Stimulated activated CD4-positive, alpha-beta T cell treated with anti-CD3 and anti-CD28 coated beads, TNF-alpha, amount 100 ng/mL, for 1 hour (primary cell): ENCODE measurements at places on chromosomes 6 and 20.

GRCh38 chr6:154815938-154816820 is 83.0 kb downstream of the SCAF8 start:
- DNase-seq: no peak

DNA sequence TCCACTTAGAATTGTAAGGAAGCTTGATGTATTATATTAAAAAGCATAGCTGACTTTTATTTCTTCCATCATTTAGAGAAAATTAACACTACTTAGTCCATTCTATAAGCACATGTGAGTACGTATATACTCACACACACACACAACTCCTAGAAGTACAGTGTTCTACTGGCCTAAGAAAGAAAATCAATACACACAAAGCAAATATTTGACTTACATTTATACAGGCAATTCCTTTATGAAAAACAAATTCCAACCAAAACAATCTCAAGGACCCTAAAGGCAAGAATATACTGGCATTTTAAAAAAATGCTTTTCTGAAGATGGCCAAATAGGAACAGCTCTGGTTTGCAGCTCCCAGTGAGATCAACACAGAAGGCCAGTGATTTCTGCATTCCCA is 71.9 kb downstream of the NRSN1 start:
- DNase-seq: no peak

- no peak for DNase-seq
Measured at GRCh38 chr20:46545077-46545826, 5.2 kb downstream of the OCSTAMP start.

DNA sequence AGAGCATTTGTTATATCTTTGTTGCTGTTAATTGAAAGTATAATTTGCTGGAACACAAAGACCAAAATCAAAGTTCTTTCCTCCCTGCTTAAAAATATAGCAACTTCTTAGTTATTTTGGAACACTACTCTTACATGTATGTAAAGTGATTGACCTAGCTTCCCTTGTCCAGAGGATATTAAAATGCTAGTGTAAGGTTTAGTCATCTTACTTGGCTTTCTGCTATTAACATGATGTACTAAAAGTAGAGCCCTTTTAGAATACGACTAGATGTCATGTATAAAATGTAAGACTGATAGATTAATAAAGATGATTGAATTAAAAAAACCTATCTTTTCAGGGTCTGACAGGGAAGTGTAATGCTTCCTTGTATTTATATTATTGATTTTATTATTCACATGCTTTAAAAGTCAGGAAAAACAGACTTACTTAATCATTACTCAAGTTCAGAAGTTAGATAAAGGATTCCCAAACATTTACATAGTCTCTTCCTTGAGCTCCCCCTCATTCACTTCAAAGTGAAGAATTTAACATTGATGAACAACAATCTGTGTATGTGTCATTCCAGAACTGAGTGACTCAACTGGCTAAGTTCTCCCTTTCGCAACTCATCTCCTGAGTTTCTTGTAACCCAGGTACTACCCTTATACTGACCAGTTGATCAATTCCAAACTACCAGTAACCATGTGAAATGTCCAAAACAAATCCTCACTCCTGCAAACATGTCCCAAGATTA is 50.9 kb downstream of the BTBD9 start:
- no peak for DNase-seq

DNA sequence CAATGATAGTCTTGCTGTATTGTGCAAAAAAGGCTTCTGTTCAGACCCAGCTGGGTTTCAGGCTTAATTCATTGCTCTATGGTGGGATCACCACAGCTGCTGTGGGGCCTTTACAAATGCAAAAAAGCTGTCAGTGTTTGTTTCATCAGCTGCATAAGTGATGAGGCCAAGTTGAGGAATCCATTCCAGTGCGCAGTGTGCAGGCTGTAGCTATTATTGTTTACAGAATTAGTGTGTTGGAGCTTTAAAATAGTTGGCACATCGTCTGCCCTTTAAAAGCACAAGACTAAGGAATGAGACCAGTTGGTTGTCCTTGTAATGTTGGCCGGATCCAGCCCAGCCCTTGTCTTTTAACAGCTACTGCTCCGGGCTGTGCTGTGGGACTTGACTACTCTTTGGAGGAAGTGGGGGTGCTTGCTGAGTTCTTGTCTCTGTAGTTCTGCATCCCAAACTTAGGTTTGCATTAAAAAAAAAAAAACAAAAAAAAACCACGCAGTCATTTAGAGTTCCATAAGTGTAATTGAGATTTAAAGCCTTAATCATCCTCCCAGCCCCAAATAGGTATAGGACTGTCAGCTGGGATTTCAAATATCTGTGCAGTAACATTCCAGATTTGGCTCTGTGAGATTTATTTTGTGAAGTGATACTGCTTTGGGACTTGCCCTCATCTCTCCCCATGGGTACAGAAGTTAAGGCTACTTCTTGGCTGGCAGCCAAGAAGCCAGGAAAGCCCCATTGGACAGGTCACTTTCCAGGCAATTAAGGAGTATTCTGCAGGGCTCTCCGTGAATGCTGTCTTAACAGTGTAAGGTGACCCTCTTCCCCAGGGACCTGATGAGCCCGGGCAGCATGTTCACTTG is 19.3 kb downstream of the JARID2 start:
- DNase-seq: no peak

DNA sequence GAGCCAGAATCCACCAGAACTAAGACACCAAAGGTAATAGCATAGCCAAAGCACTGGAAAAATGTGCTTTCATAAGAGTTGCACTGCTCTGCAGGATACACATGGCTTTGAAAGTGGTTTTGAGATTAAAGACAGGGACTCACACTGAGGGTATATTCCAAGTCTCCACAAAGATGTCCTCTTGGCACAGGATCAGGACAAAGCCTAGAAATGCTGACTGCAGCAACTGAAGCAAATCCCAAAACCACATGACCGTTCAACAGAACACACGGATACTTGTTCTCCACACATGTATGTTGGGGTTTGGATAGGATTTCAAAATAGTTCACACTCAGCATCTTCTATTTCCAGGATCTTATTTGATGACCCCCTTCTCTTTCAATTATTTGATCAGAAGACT is 364.3 kb upstream of the HSF2 start:
- DNase-seq: no peak
